ENCODE measurements at places on chromosomes 2 and 18. TPM values are rescaled to one million over a fixed set of nuclear protein-coding genes. Genes with fewer than 3 reads are reported as not detected.

DNA sequence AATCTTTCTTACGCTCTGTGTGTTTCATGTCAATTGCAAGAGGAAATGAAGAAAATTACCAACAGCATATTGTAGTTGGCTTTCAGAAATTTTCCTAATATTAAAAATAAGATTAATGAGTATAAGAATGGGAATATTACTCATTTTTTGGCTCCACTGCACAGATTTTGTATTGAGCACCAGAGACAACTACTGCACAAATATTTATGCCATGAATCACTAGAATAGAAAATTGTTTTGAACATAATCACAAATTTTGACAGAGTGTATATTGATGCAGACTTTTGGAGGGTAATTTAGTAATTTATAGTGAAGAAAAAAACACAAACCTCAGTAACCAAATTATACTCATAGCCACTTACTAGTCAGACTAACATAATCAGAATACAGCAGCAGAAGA, 118.3 kb downstream of the DOK6 start:
- no peak for DNase-seq

DNA sequence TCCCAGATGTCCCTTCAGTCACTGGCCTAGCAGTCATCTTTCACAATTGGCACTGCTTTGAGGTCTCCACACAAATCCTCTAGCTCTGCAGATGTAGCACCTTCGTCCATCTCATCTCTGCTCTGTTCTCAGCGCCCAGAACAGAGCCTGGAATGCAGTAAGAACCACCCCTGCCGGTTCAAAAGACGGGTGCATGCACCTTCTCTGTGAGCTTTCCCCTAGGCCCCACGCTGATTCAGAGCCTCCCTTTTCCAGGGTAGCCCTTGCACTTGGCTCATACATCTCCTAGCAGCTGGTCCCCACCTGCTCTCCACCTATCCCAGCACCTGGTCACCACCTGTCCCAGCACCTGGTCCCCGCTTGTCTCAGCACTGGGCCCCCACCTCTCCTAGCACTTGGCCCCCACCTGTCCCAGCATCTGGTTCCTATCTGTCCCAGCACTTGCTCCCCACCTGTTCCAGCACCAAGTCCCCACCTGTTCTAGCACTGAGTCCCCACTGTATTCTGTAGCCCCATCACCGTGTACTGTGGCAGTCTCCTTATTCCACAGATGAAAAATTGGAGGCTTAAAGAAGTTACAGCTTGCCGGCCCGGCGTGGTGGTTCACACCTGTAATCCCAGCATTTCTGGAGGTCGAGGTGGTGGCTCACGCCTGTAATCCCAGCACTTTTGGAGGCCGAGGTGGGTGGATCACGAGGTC, 4.7 kb upstream of the KCNF1 start:
- no peak for DNase-seq

Gene DOCK10
- total RNA-seq = 9.8 TPM

GRCh38 chr2:59312029-59312428, 1070.9 kb upstream of the FANCL start:
- DNase-seq = no peak

Gene SYT4
- total RNA-seq = 4.7 TPM

- DNase-seq = peak; percentile 91
Measured at GRCh38 chr2:238929242-238930081, 81.6 kb downstream of the TWIST2 start.

DNA sequence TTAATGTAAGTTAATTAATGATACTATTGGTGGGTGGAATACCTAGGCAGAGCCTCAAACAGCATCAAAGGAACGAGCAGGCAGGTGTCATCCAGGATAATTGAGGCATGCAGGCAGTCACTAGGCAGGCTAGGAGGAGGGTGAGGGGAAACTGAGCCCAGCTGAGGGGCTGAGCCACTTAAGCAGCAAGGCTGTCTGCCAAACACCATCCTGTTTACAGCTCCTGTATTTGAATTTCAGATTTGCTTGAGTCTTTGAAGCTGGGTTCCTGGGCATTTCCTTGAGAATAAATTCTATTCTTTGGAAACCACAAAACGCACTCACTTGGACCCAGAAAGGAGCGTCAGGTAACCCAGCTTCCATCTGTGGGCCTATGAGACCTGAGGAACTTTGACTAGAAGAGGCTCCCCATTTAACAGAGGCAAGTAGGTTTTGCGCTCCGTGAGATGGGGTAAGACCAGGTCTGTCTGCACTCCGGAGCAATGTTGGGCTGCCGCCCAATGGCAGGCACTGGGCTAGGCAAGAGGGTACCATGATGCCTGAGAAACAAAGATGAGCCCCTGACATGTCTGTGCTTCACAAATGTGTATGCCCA, 2.0 kb downstream of the EDAR start:
- DNase-seq = no peak

- DNase-seq = no peak
Measured at GRCh38 chr2:135164431-135164830, 112.3 kb downstream of the RAB3GAP1 start.

- DNase-seq = no peak
Measured at GRCh38 chr2:197308585-197308984, 2.0 kb downstream of the ANKRD44 start.

DNA sequence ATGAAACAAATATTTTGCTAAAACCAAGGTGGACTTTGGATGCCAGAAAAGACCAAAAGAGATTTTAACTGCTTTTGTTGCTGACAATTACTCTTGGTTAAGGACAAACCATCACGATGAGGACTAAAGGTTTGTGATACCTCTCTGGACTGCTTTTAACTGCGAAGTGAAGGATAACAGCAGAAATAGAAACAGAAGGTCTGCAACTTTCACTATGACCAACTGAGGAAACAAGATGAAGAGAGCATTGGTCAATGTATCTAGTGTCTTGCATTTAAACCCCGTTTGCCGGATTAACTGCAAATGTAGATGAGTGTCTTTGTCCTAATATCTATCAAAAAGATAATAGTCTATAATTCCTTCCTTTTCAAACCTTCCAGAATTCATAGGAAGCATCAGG, 541.7 kb downstream of the ERBB4 start:
- DNase-seq = no peak

DNA sequence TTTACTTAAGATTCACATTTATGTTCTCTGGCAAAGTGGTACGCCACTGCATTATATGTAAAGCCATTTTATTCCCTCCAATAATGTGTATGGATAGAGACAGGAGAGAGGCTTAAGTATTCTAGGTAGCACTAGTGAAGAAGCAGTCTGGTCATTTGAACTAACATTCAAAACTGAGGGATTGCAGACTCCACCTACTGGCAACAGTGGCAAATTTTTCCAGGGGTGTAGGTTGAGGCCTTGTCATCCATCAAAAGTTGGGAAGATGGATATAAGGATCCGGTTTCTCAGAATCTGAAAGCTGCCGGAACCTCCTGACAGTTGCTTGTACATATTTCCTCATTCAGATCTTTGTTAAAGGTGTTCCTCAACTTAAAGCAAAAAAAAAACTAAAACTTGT, 465.5 kb upstream of the FSHR start:
- no peak for DNase-seq

GRCh38 chr2:199798831-199799580, 52.0 kb downstream of the FTCDNL1 start:
- no peak for DNase-seq

Gene FASTKD2
- 23.3 TPM for total RNA-seq

Gene TMEM247
- total RNA-seq = not detected

Gene CFC1
- total RNA-seq = not detected

GRCh38 chr2:178287652-178288344, 93.5 kb downstream of the OSBPL6 start:
- no peak for DNase-seq

Gene GPR35
- 3.9 TPM for total RNA-seq

Gene DNAH7
- 0.49 TPM for total RNA-seq

Gene FBXO48
- total RNA-seq = 1.2 TPM

- no peak for DNase-seq
Measured at GRCh38 chr2:60234274-60234986, 319.0 kb downstream of the BCL11A start.

Gene PROKR1
- not detected for total RNA-seq

Gene TEX261
- total RNA-seq = 29.0 TPM

DNA sequence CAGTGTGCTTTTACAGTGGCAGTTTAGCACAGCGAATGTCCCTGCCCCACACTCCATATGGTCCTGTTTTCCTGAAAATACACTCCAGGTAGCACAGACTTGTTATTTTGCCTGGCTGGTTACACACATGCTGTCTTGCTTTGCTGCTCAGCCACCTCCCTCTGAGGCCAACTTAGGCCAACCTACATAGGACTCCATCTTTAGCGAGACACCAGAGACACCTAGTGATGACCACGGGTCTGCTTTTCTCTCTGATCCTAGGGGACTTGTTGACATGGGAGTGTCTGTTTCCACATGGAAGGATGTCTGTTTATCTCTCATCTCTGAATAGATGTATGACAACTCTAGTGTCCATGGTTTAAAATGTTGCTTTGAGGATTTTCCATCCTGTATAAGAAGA, 43.3 kb downstream of the PLEKHB2 start:
- no peak for DNase-seq

- DNase-seq = peak; percentile 55
Measured at GRCh38 chr2:778731-779350, 101.6 kb upstream of the TMEM18 start.

DNA sequence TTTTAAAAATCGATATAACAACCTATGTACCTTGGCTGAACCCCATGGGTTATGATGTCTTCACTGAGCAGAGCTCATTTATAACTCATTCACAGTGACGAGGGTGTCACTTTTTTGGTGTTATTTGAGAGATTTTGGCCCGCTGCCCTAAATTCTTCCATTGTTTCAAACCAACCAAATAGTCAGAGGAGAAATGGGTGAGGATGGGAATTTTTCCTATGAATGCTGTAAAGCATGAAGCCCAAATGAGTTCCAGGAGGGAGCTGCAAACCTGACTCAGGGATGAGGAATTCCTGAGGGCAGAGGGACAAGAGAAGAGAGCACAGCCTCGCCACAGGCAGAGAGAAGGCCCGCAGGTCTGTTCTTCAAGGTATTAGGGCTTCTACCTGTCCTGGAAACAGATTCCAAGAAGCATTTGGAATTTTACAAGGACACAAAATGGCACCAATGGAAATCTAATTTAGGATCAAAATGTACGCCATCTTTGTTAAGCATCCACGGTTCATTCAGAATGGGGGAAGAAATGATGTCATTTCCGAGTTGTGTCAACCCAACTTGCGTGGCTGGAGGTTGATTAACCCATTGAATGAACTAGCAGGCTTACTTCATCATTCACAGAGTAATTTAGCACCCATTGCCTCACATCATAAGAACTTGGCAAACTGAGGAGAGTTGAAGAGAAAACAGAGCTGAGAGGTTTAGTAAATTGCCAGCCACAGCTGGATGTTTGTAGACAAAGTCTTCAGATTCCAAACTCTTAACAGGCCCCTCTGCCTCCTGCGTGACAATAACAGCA, 133.5 kb downstream of the LAMA3 start:
- DNase-seq = no peak

GRCh38 chr2:237490009-237490711, 3.1 kb downstream of the MLPH start:
- DNase-seq = no peak

Gene TCF7L1
- 8.3 TPM for total RNA-seq

Gene MALT1
- total RNA-seq = 35.8 TPM

DNA sequence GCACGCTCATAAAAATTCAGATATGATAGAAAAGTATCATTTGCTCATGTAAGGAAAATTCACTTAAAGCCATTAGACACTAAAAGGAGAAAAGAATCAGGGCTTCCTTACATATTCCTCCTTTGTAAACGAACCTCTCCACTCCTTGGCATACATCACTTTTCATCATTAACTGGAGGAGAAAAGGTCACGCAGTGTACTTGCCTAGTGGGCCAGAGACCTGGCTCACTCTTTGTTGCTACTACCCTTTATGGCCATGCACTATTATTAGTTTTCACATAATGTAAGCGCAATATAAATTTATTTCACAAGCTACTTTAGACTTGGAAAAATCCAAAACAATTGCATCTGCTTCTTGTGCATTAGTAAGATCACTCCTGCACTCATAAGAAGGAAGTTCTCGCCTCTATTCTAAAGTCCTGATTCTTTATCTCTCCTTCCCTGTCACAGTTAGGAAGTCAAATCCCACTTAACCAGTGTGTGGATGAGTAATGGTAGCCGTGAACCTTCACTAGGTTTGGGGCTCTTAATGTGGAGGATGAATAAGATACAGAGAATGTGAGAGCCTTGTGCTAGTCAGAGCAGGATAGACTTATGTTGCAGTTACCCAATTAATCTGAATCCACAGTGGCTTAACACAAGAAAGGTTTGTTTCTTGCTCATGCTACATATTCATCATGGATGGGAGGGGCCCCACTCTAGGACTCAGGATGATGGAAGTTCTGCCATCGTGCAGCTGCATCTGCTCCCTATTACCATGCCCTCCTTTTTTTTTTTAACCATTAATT, 115.0 kb upstream of the GLS start:
- DNase-seq = no peak

GRCh38 chr2:163493359-163494298, 242.2 kb downstream of the FIGN start:
- no peak for DNase-seq

Gene GREB1L
- 0.98 TPM for total RNA-seq

Gene KRTCAP3
- total RNA-seq = 3.9 TPM

Gene PNPT1
- total RNA-seq = 40.5 TPM

DNA sequence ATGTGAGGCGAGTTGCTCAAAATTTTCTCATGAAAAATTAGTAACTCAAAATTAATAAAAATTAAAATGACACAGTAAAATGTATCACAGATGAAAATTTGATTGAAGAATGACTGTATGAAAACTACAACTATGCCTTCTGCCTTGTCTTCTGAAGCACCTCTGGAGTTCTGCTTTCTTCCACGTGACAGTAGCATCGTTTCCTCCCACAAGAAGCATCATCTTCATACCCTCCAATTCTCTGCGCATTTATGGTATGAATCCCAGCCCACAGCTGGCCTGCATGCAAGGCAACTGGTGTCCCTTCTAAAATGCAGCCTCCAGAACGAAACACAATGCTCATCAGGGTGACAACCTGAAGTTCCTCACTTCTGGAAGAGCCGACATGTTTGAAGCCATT, 189.9 kb downstream of the MYO1B start:
- no peak for DNase-seq

DNA sequence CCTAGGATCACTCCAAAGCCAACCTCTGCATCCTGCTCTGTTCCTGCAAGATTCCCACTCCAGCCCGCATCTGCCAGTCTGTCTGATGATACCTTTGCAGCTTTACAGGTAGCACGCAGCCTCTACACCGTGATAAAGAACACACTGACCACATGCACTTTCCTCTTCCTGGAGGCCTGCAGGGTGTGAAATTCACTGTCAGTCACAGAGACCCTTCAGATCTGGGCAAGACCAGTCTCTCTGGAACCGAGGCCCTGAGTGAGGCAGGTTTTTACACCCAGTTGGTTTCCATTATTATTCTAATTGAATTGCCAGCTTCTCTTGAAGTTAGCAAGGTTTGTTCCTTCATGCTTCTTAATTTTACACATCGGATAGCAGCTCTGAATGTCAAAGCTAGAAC, 30.5 kb upstream of the TWIST2 start:
- DNase-seq = peak; percentile 43

- DNase-seq = peak; percentile 96
Measured at GRCh38 chr2:173831312-173832229, 133.6 kb downstream of the SP3 start.

DNA sequence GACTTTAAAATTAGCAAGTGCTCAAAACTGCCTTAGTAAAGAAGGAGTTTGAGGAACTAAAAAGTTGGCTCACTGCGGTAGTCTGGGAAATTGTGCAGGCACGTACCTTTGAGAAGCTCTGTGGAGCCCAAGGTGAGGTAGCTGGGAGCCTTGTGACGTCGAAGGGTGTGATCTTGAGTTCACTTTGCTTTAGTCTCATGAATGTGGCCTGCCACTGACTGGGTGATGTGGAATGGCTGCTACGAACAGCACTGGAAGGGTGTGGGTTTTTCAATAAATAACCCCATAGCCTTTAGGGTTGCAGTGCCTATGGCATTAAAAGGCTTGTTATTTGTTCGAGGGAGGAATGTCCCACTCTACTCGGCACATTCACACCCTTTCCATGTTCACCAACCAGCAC, 312.3 kb downstream of the PRKCE start:
- peak; percentile 74 for DNase-seq

All from vagina (tissue), 2 donors.